ENCODE measurements at places on chromosomes 2 and 18.

DNA sequence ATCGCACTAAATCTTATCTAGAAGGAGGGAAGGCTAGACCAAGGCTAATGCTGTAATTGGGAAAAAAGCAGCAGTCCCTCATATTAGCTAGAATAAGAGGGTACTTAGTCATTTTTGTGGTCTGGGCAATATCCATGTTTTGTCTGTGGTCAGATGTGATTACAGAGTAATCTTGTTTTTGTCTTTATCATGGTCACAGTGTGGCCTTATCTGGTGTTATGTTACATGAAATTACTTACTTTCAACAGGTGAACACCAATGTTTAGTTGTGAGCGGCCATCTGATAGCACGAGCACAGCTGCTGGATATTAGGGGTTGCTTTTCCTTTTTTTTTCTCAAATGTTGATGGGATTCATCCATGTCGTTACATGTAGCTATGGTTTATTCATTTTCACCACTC is 23.7 kb upstream of the PLEKHM3 start:
- no peak for DNase-seq

GRCh38 chr2:238423561-238424312 is 3.0 kb upstream of the ASB1 start:
- peak; percentile 95 for DNase-seq

- no peak for DNase-seq
Measured at GRCh38 chr2:100105678-100106054, 36.7 kb downstream of the AFF3 start.

- no peak for DNase-seq
Measured at GRCh38 chr2:214740867-214741395, 68.6 kb downstream of the BARD1 start.

DNA sequence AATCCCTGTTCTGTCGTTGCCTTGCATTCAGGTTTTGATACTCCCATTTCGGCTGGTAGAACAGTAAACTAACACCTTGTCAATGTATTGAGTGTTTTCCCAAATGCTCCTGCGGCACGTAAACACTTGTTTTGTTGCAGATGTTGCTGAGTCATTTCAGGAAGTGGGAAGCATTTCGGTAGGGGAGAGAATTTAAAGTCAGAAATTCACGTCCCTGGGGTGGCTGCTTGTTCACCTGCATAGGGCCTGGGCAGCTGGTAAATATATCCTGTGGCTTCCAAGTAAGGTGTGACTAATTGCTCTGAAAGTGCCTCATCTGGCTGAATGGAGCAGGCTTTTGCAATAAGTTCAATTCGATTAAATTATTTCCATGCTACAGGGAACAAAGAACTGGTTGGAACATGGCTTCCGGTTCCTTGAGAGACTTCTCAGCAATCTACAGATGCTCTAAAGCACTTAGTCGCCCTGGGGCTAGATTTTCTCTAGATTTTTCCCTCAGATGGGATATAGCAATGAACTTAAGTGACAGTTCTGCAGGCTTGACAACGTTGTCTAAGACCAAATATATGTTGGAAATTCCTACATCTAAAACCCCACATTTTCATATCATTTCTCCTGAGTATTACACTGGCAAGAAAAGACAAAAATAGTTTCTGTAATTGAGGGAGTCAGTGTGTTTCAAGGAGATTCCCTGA is 5.2 kb downstream of the GALR1 start:
- DNase-seq: no peak

- peak; percentile 4 for DNase-seq
Measured at GRCh38 chr2:97011977-97012569, 25.7 kb upstream of the FAM178B start.

- DNase-seq: no peak
Measured at GRCh38 chr18:69574401-69574800, 173.7 kb downstream of the DOK6 start.

DNA sequence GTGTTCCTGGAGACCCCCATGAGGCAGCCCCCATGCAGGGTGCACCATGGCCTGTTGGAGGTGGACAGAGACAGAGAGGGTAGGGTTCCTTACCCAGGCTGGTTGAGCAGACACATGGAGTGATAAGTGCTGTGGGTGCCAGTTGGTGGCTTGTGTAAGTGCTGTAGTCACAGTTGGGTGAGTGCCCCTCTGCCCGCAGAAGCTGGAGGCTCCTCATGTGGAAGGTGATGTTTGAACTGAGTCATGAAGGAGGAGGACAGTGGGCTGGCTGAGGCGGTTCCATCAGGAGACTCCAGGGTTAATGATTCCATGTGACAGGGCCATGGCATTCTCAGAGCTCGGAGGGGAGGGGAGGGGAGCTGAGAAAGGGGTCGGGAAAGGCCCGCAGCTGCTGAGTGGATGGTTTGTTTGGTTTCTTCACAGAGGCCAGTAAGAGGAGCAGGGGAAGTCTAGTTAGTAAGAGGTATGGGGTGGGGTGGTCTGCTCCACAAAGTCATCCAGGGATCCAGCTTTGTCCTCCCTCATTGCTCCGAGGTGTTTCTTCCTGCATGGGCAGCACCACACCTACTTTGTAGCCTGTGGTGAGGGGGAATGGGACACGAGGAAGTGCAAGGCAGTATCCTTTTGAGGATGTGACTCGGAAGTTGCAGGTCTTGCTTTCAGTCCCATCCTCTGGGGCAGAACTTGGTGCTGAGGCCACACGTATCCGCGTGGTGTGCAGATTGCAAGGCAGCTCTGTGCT is 13.6 kb downstream of the IMPA2 start:
- DNase-seq: peak; percentile 77
